Esophagus muscularis mucosa (tissue), 4 donors: ENCODE measurements at places on chromosomes 2 and 18. TPM values are rescaled to one million over a fixed set of nuclear protein-coding genes. Genes with fewer than 3 reads are reported as not detected.

The GALNT5 gene
- 0.83 TPM for total RNA-seq

The KIF5C gene
- 3.1 TPM for total RNA-seq

The DAW1 gene
- total RNA-seq: not detected

The CNRIP1 gene
- total RNA-seq: 23.5 TPM

The ADAM17 gene
- total RNA-seq: 14.6 TPM

The CCDC121 gene
- total RNA-seq: 6.2 TPM

The SLC9A2 gene
- 0.17 TPM for total RNA-seq

DNA sequence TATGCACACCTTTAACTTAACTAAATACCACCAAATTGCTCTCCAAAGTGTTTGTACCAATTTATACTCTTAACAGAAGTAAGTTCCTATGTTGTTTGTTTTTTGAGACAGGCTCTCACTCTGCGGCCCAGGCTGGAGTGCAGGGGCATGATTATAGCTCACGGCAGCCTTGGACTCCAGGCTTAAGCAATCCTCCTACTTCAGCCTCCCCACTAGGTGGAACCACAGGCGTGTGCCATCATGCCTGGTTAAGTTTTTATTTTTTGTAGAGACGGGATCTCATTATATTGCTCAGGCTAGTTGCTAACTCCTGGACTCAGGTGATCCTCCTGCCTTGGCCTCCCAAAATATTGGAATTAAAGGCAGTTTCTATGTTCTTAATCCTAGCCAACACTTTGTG lies 13.1 kb upstream of the NAB1 start:
- no peak for DNase-seq

DNA sequence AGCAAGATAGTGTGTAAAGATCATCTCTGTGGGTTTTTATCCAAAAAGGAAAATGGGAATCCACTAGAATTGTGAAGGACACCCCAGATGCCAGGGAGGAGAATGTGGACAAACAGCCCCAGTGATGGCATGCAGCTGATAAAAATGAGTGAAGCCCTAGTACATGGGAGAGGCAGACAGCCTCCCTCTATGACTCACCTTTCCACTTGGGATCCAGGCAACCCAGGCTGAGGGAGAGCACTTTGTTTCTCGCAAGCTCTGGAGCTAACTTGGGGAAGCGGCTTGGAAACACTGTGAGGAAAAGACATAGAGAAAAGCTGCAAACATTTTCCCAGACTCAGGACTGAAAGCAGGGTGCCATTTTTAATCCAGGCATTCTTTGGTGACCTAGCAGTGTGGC lies 5.3 kb upstream of the FLACC1 start:
- no peak for DNase-seq

DNA sequence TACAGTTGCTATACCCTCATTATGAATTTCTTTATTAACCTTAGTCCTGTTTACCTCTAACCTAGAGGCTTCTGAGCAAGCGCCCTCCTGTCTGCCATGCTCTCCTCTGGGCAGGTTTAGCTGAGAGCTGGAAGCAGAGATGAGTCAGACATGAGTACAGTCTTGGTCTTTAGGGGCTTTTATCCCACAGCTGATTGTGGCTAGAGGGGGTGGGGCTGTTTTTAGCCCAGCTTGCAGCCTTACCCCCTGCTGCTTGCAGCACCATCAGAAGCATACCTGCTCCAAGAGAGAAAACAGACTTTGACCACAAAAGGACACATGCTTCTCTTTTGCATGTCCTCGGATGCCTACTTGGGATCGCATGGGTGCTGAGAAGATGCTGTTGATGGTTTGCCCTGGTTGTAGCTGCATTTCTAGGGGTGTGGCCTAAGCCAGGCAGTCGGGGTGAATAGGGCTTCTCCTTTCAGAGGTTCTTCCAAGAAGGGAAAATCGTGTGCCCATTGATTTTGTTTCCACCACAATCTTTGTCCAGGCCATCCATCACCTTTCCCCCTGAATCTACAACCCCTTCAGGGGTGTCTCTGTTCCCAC lies 115.0 kb upstream of the LGALSL start:
- no peak for DNase-seq

- no peak for DNase-seq
Observed at GRCh38 chr2:171247741-171248662, 87.3 kb upstream of the TLK1 start.

- DNase-seq: no peak
Observed at GRCh38 chr2:47089083-47089464, 66.0 kb downstream of the STPG4 start.

DNA sequence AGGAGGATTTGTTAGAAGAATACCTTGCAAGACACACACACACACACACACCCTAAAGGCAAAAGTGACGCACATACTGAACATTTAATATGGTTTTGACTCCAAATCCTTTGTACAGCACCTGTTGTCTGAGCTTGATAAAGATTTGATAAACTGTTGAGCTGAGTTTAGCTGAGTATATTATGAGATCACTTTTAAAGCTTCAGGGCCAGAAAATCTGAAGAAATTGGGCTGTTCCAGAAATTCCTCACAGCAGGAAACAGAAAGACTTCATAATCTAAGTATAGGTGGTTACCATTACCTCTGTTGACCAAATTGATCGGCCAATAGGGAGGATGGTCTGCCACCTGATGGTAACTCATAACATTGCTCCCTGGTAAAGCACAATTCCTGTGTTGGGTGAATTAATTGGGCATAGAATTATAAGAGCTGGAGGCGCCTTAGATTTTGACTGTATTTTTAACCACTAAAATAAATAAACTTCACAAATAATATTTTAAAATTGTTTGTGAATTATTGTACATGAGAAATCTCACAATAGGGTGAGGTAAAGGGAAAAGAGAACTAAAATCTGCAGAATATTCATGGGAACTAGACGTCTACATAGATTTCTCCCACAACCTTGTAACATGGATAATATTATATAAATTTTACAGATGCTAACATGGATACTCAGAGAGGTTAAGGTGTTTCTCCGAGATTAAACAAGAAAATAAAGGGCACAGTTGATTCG lies 21.8 kb upstream of the RPIA start:
- no peak for DNase-seq

DNA sequence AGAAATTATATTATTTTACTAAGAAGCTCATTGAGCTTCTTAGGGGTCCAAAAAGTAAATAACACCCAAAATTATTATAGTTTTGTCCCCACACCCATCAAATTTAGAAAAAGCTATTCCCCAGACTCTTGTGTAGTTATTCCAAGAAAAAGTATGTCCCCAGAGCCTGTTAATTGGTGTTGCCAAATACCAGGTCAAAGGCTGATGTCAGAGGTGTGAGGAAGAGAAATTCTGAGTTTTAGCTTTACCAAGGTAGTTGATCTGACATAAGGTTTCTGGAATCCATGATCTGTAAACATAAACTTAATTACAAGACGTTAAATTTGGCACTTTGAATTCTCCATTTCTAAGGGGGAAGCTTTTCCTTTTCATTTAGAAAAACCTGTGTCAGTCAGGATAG lies 29.3 kb upstream of the PSME4 start:
- no peak for DNase-seq

DNA sequence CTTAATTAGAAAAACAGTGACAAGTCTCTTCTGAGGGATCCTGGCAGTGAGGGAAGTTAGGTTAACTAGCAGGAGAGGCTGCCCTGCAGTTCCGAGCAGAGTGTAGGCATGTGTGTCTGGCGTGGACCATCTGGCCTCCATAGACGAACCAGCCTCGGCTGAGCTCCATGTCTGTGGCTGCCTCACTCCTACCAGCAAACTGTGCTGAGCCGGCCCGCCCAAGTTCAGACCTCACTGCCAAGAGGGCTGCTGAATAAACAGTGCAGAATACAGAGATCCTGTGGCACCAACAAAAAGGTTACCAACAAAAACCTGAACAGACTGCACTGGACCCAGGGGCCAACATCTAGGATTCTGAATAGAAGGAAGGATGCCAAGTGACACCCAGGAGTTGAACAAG lies 27.3 kb downstream of the INO80C start:
- no peak for DNase-seq

DNA sequence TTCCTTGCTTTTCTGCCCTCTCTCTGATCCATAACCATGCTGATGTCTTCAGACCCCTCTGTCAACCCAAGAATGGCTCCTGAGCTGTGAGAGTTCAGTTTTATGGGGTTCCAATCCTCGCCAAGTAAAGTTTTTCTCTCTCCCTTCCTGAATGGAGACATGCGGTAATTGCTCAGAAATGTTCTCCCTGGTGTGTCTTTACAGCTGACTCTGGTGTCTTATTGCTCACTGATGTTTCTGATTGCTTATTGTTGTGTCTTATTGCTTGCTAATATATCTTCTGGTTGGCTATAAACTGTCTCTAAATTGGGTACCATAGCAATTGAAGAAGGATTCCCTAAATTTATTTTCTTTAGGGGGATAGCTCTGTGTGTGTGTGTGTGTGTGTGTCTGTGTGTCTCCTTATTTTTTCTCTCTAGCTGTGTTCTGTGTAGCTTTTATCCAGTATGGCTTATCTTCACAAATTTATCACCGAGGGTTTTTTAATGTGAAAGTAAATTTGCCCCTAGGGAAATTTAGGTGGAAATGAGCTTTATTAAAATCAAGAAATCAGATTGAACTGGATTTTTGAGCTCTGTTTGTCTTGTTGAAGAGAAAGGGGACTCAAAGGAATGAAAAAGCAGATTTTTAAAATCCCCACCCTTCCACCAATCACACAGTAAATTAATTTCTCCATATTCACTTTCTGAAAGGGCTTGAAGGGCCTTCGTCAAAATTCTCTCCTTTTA lies 19.5 kb downstream of the MGAT5 start:
- no peak for DNase-seq

DNA sequence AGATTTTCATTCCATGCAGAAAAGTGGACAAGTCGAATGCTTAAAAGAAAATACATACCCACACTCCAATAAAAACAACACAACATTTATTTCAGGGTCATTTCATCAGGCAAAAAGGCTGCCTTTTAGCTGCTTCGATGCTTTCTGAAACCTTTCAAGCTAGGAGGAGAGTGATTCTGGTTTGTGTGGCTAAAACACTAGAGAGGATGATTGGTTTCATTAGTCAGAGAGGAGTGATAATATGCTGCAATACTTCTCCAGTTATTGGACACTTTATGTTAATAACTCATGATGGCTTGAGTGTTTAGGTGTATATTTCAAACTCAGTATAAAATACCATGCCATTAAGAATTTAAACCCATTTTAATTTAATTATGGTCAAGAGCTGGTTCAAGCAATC lies 614.0 kb downstream of the SLC4A3 start:
- DNase-seq: no peak

DNA sequence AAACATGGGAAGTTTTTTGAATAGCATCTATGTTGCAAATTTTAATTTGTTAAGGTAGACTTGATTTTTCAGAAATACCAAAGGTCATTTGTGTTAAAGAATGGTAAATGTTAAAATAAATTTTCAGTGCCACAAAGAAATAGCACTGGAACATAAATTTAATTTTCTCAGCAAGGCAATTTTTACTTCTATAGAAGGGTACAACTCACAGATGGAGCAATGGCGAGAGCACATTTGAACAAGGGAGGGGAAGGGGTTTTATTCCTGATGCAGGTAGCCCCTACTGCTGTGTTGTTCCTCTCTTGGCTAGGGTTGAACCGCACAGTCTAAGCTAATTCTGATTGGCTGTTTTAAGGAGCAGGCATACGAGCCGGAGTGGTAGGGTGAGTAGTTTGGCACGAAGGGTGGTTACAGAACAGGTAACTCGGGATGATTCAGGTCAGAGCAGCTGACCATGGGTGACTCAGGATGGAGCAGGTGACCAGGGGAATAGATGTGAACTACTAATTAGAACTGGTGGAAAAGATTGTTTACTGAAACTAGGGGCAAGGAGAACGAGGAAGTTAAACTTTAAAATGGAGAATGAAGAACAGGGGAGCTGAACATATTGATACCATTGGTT lies 50.1 kb upstream of the PSME4 start:
- DNase-seq: no peak

DNA sequence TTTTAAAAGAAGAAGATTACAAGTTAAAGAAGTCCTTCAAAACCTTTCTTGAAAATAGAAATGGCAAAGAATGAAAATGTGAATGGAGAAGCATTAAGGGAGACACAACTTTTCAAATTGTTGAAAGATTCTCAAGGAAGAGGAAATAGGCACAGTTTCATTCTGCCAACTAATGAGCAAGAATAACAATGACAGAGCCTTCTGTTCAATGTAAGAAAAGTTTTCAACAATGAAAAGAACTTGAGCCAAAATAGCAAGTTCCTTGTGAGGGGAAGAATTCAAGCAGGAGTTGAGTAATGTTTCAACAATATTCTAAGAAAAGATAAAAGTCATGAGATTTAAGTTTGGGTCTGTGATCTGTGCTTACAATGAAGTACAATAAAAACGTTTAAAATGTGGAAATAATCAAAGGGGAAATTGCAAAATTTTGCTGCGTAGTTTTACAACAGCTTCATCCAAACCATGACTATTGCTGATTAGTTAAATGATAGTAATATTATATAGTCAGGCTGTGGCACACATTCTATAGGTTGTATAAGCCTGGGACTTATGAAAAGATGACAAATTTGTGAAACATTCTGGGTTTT lies 122.6 kb downstream of the METTL4 start:
- DNase-seq: no peak
